ENCODE measurements at places on chromosomes 3 and 15. TPM values are rescaled to one million over a fixed set of nuclear protein-coding genes. Genes with fewer than 3 reads are reported as not detected.

- no peak overlapping the region for H3K4me3 ChIP-seq
- peak; percentile 54 for DNase-seq
- H3K36me3 ChIP-seq = peaks cover 24% of the 10 kb centered on the region
- peak overlapping the region; percentile 86 for H3K27ac ChIP-seq
- H3K27me3 ChIP-seq = no peaks in the 10 kb centered on the region
- H3K4me1 ChIP-seq = peaks cover 7% of the 10 kb centered on the region
Measured at GRCh38 chr3:170233530-170233929, 11.3 kb downstream of the PRKCI start.

GRCh38 chr15:29092376-29093064 lies 177.1 kb downstream of the NSMCE3 start:
- H3K4me3 ChIP-seq = no peak overlapping the region
- no peaks in the 10 kb centered on the region for H3K36me3 ChIP-seq
- no peaks in the 10 kb centered on the region for H3K27me3 ChIP-seq
- H3K4me1 ChIP-seq = no peaks in the 10 kb centered on the region
- H3K27ac ChIP-seq = no peak overlapping the region

DNA sequence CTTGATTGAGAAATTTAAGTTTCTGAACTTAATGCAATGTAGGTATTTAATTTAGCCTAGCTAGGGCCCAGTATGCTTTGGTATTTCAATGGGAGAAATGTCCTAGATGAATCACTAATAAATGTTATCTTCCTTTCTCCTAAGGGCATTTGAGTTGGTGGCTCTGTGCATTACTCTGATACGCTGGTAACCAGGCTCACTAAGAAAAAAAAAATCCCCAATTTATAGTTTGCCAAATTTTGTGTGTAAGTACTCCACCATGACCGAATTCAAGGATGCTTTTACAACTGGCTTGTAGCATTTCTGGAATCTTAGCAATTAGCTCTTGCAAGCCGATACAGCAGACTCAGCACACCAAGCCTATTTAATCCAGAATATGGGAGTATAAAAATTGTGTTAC lies 94.6 kb upstream of the LPP start:
- no peaks in the 10 kb centered on the region for H3K27me3 ChIP-seq
- no peak for DNase-seq
- no peak overlapping the region for H3K27ac ChIP-seq
- H3K4me1 ChIP-seq = peaks cover 17% of the 10 kb centered on the region
- no peaks in the 10 kb centered on the region for H3K36me3 ChIP-seq
- H3K4me3 ChIP-seq = no peak overlapping the region

DNA sequence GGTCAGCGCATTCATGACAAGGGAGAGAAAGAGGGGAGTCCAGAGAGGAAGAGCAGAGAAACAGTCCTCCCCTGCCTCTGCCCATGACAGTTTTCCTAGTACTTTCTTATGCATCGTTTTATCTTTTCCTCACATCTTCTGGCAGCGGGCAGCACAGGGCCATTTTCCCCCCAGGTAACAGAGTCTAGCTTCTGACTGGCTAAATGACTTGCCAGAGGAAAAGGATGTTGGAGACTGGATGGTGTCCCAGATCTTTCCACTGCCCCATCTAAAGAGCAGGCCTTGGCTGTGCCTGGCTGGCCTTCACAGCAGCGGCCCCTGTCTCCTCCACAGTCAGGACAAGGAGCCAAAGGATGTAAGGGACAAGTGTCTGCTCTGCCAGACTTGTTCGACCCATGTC lies 59.3 kb downstream of the CTDSPL start:
- no peaks in the 10 kb centered on the region for H3K27me3 ChIP-seq
- peaks cover 24% of the 10 kb centered on the region for H3K4me1 ChIP-seq
- peaks cover 18% of the 10 kb centered on the region for H3K36me3 ChIP-seq
- no peak overlapping the region for H3K4me3 ChIP-seq
- no peak for DNase-seq
- H3K27ac ChIP-seq = no peak overlapping the region

- no peaks in the 10 kb centered on the region for H3K36me3 ChIP-seq
- no peak for DNase-seq
- no peaks in the 10 kb centered on the region for H3K27me3 ChIP-seq
Measured at GRCh38 chr3:126085841-126086240, 1.9 kb upstream of the SLC41A3 start.

FOXP1 gene
- total RNA-seq = 51.1 TPM

DNA sequence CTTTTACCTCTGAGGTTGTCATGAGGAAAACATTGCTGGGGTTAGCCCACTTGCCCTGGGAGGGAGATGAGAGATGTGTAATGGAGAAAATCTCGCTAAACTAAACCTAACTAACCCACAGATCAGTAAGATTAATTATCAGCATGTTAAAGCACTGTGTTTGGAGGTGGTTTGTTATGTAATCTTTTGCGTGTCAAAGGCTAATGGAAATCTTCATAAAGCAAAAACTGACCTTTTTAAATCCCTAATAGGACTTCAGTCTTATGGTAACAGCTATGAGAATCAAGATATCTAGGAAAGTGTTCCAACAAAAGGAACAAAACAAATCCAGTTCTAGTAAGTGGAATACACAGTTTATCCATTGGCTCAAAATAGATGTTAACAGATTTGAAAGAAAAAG lies 102.7 kb downstream of the PLOD2 start:
- no peak for DNase-seq
- no peak overlapping the region for H3K4me3 ChIP-seq
- no peaks in the 10 kb centered on the region for H3K27me3 ChIP-seq
- H3K27ac ChIP-seq = no peak overlapping the region

TAMM41 gene
- 19.8 TPM for total RNA-seq

RPUSD2 gene
- total RNA-seq = 13.4 TPM

All from MCF 10A (cell line).